Renal cortex interstitium (tissue), 15 donors: ENCODE measurements at places on chromosomes 5 and 9. TPM values are rescaled to one million over a fixed set of nuclear protein-coding genes. Genes with fewer than 3 reads are reported as not detected.

DNA sequence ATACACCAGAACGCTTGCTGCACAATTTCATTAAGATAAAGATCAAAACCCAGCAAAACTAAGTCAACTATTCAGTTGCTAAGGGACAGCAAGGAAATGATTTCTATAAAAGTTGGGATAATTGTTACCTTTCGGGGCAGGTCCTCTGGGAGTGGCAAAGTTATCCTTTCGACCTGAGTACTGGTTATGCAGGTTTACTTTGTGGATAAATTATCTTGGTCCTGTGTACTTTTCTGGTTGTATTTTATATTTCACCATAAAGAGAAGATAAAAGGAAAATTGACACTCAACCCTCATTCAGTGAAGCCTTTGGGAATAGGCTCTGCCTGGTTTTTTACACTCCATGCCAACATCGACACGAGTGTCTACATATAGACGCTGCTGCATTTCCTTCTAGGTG is 146.5 kb downstream of the SYK start:
- no peak for DNase-seq

DNA sequence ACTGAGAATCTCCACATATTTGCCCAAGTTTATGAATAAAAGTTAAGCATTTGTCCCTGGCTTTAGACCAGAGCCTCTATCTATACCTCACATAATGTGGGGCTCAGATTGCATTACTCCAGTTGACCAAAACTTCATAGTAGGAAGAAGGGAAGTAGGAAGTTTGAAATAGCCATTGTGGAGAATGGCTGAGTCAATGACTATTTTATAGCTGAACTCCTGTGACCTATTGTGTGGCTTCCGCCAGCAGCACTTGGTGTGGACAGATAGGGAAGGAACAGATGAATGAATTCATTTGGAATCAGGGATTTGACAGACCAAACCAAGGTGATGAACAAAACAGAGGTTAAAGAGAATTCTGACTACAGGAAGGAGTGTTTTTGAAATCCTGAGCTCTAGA is 92.9 kb upstream of the LPAR1 start:
- no peak for DNase-seq

GRCh38 chr9:100848726-100849125 is 179.8 kb upstream of the PLPPR1 start:
- no peak for DNase-seq

- DNase-seq, result no peak
These were observed 34.2 kb upstream of the GRPEL2 start for GRCh38 chr5:149310947-149311658.

- no peak for DNase-seq
These were observed 21.1 kb upstream of the ZNF131 start for GRCh38 chr5:43099640-43100039.

WWC1 gene
- 78.7 TPM for polyA plus RNA-seq
